ENCODE measurements at places on chromosomes 5 and 9.

- DNase-seq, result no peak
These were observed 155.9 kb upstream of the PHYKPL start for GRCh38 chr5:178388386-178389025.

GRCh38 chr5:33232731-33233505 is 207.8 kb upstream of the TARS1 start:
- DNase-seq, result no peak

GRCh38 chr5:82425591-82425990 is 147.4 kb upstream of the RPS23 start:
- no peak for DNase-seq

DNA sequence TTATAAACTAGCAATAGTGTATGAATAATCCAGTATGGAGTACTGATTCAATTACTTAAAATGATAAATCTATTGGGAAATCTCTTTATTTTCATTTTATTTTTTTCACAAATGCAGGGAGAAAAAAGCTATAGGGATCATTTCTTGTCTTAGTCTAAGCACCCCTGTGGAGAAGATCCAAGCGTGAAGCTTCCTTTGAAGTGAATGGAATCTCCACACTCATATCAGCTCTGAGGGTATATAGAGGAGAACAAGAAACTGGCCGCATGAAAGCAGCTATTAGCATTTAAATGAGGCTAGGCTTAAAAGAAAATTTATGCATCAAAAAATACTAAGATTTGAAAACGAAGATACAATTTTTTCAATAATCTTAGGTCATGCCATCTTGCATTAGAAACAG is 12.9 kb upstream of the PAM start:
- no peak for DNase-seq

DNA sequence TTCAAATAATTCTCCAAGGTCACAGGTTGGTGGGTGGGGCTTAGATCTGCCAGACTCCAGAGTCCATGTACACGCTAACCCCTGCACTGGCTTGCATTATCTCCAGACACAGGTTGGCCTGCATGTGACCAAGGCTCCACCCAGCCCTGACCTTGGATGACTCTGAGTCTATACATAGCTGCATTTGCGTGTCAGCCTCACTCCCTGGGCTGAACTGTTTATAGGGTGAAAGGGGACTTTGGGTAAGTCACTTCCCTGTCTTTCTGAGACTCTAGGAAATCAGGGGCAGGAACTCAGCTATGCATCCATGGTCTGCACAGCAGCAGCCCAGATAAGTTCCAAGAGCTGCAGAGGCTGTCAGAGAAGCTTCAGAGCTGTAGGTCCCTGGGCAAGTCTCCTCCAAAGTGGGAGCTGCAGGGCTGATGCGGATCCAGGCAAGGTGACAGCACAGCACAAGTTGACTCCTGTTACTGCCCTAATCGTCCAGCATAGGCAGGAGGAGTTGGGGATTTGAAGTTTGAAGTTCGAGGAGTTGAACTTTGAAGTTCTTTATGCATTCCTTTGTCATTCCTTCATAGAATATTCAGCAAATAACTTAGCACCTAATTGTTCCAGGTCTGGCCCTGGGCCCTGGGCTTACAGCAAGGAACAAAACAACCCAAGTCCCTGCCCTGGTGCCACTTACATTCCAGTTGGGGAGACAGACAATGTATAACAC is 53.4 kb downstream of the SLC22A5 start:
- no peak for DNase-seq

- DNase-seq, result no peak
These were observed 43.3 kb upstream of the ALDH1A1 start for GRCh38 chr9:72996114-72996513.

DNA sequence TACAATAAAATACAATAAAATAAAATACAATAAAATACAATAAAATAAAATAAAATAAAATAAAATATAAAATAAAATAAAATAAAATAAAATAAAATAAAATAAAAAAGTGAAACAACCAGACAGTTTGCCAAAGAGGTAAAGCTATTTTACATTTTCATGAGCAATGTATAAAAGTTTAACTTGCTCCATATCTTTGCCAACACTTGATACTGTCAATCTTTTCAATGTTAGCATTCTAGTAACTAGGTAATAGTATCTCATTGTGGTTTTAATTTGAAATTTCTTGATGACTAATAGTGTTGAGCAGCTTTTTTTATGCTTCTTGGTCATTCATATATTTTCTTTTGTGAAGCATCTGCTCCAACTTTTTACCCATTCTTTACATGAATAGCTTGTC is 17.3 kb downstream of the TTC33 start:
- no peak for DNase-seq

DNA sequence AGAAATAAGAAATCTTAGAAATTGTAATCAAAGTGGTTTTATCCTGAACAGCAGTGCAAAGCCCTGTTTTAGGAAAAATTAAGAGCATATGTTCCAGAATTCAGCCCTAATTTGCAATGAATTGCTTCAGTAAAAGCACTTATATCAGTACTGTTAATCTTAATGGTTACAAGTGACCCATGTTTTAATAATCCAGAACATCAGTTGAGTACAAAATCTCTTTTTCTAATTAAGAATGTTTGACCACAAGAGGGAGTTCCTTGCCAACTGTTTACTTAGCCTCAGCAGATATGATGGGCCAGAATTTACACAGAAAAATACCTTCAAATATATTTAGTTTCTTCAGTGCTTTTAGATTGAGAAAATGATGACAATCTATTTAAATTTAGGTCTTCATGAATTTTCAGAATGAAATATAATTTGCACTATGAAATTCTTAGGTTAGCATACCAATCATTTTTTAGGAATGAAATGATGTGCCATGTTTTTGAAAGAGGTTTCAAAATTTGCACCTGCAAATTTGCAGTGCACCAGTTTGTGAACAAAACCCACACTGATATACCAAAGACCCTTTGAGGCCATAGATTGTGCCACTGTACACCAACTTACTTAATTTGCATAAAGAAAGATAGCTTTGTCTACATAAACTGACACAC is 926.3 kb upstream of the ARRDC3 start:
- peak; percentile 56 for DNase-seq

GRCh38 chr9:78009186-78009585 is 22.4 kb downstream of the GNAQ start:
- DNase-seq, result no peak

DNA sequence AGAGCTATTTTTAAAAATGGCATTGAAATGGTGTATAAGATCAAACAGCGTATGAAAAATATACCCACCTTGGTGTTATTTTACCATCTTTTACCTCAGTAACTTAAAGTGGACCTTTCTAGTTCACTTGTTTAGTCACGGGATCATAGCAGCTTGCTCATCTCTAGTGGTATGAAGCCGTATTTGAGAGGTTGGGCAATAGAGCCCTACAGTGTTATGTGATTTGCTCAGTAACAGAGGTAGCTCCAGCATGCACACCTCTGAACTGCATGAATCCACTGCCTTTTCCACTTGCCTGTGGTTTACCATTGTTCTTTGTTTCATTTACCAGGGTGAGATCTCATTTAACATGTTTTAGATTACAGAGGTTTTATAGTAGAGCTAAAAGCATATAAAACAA is 134.4 kb downstream of the ATG10 start:
- DNase-seq, result no peak

- no peak for DNase-seq
These were observed 28.6 kb upstream of the NR5A1 start for GRCh38 chr9:124535846-124536245.

DNA sequence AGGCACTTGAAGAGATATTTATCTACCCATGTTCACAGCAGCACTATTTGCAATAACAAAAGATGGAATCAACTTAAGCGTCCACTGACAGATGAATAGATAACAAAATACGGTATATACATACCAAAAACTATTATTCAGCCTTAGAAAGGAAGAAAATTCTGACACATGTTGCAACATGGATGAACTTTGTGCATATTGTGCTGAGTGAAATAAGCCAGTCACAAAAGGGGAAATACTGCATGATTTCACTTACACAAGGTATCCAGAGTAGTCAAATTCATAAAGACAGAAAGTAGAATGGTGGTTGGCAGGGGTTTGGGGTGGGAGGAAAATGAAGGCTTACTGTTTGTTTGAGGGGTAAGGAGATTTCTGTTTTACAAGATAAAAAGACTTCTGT is 66.0 kb downstream of the FBN2 start:
- no peak for DNase-seq

- DNase-seq, result no peak
These were observed 35.0 kb upstream of the ANKH start for GRCh38 chr5:14906628-14907027.

DNA sequence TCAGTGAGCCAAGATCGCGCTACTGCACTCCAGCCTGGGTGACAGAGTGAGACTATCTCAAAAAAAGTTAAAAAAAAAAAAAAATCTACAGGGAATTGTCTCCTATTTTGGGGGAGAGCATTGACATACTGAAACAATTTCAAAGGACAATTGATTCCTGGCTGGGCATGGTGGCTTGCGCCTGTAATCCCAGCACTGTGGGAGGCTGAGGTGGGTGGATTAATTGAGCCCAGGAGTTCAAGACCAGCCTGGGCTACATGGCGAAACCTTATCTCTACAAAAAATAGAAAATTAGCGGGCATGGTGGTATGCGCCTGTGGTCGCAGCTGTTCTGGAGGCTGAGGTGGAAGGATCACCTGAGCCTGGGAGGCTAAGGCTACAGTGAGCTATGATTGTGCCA is 30.6 kb downstream of the GPR107 start:
- no peak for DNase-seq

DNA sequence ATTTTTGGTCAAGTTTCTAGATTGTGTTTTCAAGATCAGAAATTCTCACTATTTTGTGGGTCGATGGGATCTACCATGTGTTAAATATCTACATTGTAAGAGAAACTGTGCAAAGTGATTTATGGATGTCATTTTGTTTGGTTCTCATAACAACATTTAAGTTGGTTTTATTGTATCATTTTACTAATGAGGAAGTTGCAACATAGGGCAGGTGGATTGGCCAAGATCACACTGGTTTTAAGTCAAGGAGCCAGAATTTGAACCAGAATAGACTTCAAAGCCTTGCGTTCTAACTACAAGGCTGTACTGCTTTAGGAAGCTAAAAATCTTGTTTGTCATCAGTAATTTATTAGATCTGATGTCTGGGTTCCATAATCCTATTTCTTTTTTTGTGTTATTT is 23.4 kb downstream of the SH3TC2 start:
- DNase-seq, result no peak

DNA sequence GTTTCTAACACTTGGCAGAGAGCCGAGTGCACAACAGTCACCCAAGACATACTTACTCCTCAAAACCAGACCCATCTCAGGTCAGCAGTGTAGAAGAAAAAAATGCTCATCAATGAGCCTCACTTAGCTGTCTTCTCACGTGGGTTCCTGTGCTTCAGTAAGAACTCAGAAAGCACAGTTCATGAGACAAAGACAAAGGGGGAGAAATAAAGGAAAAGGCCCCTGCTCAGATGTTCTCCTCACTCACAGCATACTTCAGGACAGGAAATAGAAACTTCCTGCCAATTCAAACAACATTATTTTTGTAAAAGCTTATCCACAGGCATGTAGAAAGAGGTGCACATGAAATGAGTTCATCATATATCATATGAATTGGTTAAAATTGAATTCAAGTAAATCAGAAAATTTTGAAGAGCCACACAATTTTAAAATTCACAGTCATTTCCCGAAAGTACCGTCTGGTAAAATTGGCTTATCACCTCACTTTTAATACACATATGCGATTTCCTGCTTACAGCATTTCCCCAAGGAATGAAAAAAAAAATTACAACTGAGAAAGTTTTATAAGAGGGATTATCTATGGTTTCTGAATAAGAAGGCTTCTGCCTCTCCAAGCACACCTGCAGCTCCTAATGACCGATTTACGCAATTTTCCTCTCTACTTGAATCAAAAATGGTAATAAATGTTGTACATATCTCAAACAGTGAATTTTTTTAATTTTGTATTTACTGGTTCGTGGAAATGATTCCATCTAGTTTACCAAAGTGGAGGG is 328.3 kb downstream of the TMEM167A start:
- DNase-seq, result peak; percentile 64

DNA sequence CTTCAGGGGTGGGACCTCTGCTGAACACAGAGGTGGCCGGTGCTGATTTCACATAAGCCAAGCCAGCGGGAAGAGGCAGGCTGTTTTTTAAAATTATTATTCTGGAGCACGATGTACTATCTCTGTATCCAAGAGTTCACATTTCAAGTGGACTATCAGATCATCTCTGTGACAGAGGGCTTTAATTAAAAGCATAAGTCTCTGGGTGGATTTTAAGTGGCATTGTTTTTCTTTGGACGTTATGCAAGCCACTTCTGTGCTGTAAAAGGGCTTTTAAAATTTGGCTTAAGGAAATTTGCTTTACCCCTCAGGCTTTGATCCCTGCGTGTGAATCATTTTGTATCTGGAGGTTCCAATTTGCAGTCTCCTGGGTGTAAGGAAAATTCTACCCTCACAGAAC is 124.7 kb downstream of the PALM2AKAP2 start:
- no peak for DNase-seq

- no peak for DNase-seq
These were observed 302.4 kb downstream of the MAT2B start for GRCh38 chr5:163807781-163808180.

- no peak for DNase-seq
These were observed 56.9 kb upstream of the SLC1A1 start for GRCh38 chr9:4433379-4433778.

All from SK-N-MC (cell line).